ENCODE measurements at places on chromosomes 2 and 18.
A peak's percentile ranks its signal among the peaks of the same experiment; 100 is the strongest.

- no peak for DNase-seq
Measured at GRCh38 chr2:205324355-205324754, 357.9 kb upstream of the NRP2 start.

DNA sequence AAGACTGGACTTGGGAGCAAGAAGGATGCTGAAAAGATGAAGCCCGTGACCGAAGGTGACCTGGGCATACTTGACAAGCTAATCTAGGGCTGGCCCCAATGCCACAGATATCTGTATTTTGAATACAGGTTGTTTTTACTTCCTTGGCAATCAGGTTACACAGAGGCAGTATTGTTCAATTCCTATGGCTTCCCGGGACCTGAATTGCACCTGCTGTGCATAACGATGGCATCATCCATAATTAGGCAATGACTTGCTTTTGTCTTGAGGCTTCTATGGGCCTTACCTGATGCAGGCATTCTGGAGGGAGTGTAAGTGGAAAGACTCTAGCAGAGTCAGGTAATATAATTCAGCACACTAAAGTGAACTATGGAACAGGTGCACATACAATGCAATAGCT, 60.6 kb upstream of the CUL3 start:
- no peak for DNase-seq

DNA sequence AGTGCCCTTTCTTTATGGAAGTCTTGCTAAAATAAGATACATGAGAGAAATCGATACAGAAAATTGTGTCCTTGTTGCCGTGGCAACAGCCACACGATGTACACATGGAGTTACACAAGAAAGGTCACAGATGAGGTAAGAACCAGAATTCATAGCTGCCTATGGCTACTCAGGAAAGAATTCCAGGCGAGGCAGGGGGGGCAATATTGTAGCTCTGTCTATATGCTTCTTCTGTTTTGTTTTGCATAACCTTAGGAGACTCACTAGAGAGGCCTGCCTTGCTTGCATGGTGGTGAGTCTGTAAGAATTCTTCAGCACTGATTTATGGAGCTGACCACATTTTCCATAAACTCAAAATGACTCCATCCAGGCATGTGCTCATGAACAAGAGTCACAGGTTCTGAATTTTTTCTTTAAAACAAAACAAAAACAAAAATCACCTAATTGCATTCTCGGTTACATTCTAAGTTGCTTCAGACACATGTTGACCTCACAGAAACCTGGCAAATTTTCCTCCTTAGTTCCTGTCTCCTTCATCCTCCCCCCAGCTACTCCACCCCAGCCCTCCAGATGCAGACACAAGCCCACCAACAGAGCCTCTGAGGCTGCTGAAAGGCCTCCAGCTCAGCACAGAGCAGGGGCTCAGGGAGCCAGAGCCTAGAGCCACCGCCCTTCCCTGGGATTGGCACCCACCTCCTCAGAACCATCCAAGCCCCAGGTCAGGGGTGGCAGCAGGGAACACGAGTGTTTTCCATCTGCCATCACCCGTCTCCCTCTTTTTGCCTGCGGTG, 183.5 kb downstream of the ANTXR1 start:
- DNase-seq, result peak; percentile 53

DNA sequence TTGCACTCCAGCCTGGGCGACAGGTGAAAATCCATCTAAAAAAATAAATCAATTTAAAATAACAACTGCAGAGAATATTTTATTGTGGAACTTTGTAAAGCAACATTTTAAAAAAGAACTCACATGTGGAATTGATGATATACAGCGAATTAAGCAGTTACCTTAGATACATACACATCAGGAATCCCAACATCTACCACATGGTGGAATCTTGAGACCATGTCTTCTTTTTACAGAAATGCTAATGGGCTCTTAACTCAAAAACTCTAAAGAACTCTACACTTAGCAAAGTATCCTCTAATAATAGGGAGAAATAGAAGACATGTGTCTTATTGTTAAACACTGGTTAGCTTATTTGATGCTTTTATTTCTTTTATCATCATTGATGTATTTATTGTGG, 373.6 kb downstream of the CDH7 start:
- no peak for DNase-seq

DNA sequence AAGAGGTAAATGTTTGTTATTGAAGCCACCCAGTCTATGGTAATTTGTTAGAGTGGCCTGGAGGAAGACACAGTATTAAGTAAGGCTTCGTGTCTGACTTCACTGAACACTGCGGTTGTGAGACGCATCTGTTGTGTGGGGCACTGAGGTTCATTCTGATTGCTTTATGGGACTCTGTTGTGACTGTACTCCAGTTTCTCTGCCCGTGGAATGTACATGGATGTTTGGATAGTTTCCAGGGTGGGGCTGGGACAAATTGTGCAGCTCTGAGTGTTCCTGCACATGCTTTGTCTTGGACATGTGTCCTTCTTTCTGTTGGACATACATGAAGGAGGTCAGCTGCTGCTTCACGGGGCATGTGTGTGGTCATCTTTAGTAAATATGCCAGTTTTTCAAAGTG, 58.6 kb downstream of the ODC1 start:
- peak; percentile 87 for DNase-seq

DNA sequence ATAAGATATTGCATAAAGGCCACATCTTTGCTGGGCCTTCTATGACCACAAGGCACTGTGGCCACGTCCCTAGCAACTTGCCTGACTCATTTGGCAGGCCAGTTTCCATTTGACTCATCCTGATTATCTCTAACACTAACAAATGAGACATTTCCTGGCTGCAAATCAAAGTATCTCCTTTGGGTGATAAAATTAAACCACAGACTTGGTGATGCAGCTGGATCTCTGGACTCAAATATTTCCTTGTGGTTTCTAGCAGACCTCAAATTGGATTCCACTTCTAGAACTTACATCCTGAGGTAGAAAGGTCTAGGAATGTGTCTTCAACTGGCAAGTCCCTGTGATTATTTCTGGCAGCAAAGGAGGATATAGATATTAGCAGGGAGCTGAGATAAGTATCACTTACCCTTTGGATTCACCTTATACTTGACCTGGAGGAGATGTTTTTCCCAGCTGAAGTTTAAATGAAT, 167.9 kb upstream of the NXPH2 start:
- peak; percentile 95 for DNase-seq

DNA sequence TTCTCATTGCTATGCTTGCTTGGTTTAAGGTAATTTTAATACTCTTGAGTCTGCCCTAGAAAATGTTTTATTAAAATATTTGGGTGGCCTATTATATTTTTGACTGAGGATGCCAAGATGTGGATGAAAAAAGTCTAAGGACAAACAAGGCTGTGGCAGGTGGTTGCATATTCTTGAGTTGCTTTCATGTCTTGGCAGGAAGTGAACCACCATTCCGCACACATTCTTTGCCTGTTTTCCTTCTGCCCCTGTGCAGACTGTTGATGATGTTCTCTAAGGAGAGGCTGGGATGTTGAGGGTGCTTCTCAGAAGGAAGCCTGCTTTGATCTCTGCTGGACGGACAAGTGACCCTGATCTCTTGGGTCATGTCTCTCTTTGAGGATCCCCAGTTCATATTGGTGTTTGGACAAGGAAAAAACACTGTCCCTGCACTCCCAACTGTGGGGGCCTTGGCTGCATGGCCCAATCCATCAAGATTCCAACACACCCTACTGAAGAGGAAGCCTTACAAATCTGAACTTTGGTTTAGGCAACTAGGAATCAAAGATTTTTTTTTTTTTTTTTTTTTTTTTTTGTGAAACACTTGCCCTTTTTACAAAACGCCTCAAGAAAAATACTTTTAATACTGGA, 45.0 kb upstream of the CD28 start:
- DNase-seq, result no peak

DNA sequence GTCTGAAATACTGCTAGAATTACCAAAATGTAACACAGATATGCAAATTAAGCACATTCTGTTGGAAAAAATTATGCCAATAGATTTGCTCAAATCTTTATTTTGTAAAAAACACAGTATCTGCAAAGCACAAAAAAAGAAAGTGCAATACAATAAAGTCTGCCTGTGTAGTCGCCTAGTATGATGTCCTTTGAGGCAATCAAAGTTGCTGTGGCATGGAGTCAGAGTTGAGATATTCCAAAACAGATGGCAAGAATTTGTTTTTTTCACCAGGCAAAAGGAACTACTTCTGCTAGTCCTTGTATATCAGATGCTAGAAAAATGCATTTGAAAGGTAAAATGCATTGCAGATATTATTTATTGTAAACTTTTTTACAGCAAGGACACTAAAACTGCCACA, 531.3 kb upstream of the TMEFF2 start:
- no peak for DNase-seq

DNA sequence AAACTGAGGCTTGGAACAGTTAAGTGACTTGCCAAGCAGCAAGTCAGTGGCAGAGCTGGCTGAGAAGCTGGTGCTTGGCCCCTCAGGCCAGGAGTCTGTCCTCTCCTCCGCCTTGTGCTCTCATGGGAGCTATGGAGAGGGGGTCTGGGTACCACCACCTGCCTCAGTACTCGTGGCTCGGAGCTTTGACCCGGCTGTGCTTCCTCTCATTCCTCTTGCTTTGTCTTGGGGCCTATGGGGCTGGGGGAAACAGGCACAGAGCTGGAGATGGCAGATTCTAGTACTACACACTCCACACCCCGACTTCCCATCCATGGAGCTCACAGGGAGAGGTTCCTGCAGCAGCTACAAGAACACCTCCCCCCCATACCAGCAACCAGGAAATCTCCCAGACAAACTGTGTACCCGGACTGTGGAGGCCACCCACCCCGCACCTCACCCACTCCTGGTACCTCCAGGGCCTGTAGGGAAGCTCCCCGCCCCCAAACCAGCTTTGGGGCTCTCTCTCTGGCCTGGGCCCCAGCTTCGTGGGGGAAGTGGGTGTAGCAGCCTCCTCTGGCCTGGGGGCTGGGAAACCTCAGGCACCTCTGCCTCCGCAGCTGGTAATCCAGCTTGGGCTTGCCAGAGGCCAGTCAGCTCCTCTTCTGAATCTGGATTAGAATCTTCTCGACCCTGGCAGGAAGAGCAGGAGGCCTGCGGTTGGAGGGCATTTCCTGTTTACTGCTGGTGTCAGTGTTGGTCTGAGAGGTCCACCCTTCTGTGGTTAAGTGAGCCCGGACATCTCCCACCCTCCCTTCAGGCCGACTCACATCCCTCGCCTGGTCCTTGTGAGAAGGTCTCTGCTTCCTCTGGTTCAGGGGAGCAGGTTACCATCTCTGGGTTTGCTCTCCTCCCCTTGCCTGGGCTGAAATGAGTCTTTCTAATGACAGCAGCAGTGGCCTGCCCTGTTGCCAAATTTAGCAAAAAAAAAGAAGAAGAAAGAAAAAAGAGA, 22.3 kb upstream of the RHOB start:
- peak; percentile 99 for DNase-seq

- no peak for DNase-seq
Measured at GRCh38 chr2:174633623-174633930, 36.0 kb upstream of the WIPF1 start.
